ENCODE measurements at places on chromosomes 12 and 14. TPM values are rescaled to one million over a fixed set of nuclear protein-coding genes. Genes with fewer than 3 reads are reported as not detected.

PRIMA1 gene
- polyA plus RNA-seq: 2.0 TPM

ASCL1 gene
- not detected for polyA plus RNA-seq

MSI1 gene
- 0.03 TPM for polyA plus RNA-seq

SIVA1 gene
- 119 TPM for polyA plus RNA-seq

AHNAK2 gene
- polyA plus RNA-seq: 0.30 TPM

CPNE8 gene
- polyA plus RNA-seq: 6.4 TPM

CDKN3 gene
- 21.3 TPM for polyA plus RNA-seq

HOXC4 gene
- polyA plus RNA-seq: 1.8 TPM

RASAL1 gene
- polyA plus RNA-seq: 0.58 TPM

PLD4 gene
- polyA plus RNA-seq: 31.3 TPM

CLBA1 gene
- polyA plus RNA-seq: 3.7 TPM

MYH7 gene
- 0.12 TPM for polyA plus RNA-seq

SLC10A1 gene
- not detected for polyA plus RNA-seq

HOXC13 gene
- polyA plus RNA-seq: not detected

TOX4 gene
- polyA plus RNA-seq: 9.9 TPM

ACRBP gene
- polyA plus RNA-seq: 8.8 TPM

SNAPC1 gene
- 3.3 TPM for polyA plus RNA-seq

MAP3K9 gene
- 0.42 TPM for polyA plus RNA-seq

ARHGAP9 gene
- polyA plus RNA-seq: 400 TPM

LPAR5 gene
- 10.9 TPM for polyA plus RNA-seq

NEUROD4 gene
- polyA plus RNA-seq: not detected

TRPV4 gene
- polyA plus RNA-seq: 1.2 TPM

GPX2 gene
- polyA plus RNA-seq: not detected

PTPRQ gene
- polyA plus RNA-seq: under 0.01 TPM

BDKRB1 gene
- polyA plus RNA-seq: not detected

Measured in spleen (tissue), 13 donors.